T1000 (cell line): ENCODE measurements at places on chromosomes 16 and 17.

GRCh38 chr16:3025032-3026002, 1.5 kb downstream of the THOC6 start:
- DNase-seq: no peak

- no peak for DNase-seq
Measured at GRCh38 chr16:70705056-70705455, 19.2 kb upstream of the MTSS2 start.

DNA sequence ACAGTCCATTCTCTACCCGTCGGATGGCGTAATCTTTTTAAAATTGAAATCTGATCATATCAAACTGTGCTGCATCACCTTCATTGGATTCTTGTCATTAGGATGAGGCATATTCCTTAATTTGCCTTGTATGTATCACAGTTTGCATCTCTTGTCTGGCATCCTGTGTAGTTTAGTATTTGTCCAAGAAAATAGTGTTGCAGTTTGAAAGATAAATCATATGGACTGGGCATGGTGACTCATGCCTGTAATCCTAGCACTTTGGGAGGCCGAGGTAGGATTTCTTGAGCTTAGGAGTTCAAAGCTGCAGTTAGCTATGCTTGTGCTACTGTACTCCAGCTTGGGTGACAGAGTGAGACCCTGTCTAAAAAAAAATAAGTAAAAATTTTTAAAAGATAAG, 5.8 kb upstream of the RSL1D1 start:
- DNase-seq: no peak

- DNase-seq: no peak
Measured at GRCh38 chr16:88061346-88062110, 110.3 kb downstream of the BANP start.

GRCh38 chr17:35856603-35857002, 12.1 kb downstream of the HEATR9 start:
- DNase-seq: no peak

DNA sequence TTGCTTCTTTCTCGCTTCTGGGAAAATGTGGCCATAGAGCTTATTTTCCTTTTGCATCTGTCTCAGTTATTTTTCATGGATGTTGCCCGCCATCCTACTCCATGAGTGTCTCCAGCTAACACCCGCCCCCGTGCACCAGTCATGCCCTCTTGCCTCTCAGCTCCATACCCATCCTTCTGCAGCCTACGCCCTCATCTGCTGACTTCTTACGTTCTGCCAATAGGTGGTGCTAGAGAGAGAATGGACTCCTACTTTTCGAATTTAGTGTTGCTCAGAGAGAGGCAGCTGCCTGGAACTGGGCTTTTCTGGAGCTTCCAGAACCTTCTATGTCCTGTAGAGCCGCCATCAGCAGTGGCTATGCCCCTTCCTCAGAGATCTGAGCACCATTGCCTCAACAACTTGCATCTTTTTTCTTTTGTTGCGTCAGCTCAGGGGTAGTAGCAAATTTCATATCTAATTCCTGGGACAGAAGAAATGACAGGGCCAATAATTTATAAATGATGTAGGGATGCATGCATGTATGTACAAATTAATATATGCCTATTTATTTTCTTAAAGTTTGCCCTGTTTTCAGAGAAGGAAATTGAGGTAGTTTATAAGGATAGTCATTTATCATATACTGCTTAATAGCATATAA, 119.7 kb upstream of the MYOCD start:
- DNase-seq: peak; percentile 23

DNA sequence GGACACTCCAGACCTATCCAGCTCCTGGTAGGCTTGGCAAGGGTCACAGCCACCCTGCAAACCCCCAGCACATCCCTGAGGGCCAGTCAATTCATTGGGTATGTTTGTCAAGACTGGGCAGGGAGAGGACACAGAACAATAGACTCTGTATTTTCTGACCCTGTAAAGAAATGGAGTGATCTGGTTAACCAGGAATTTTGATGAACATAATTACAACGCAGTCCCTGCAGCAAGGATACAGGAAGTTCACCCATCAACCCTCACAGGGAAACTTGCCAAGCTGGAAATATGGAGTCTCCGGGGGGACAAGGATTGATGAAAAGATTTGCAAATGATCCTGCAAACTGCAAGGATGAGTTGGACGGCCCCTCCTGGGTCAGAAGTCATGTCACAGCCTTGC, 126.1 kb upstream of the RCVRN start:
- no peak for DNase-seq

- DNase-seq: no peak
Measured at GRCh38 chr17:19753661-19754463, 5.8 kb upstream of the ALDH3A1 start.

DNA sequence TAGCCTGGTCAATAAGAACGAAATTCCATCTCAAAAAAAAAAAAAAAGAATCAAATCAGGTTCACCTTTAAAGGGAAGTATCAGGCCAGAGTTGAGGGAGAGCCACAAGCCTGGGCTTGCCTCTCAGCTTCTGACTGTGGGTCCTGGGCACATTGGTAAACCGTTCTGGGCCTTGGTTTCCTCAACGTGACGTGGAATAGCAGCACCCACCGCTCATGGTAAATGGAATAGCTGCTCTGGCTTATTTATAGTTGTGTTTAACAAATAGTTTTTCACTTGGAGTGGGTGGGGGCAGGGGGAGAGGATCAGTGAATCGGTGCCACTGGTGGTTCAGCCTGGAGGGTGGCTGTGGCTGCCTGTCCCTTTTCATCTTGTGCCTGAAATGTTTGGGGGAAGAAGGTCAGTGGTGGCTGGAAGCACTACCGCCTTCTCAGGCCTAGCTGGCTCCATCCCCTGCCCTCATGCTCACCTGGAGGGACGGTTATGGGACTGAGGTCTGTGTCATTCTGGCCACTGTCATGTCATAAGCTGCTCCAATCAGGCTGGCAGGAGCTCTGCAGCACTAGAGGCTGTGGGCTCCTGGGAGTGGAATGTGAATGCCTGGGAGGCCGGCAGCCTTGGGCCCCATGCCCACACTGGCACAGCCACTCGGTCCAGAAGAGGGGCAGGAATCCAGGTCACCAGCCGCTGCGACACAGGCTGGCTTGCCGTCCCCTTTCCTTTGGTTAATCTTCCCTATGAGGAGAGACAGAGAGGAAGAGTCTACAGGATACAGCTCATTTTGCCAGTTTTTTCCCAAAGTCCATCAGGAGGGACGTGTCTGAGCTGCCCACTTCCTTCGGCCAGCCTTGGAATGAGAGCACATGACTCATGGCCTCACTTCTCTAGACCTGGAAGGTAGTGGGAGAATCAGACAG, 27.0 kb downstream of the CCR7 start:
- no peak for DNase-seq

DNA sequence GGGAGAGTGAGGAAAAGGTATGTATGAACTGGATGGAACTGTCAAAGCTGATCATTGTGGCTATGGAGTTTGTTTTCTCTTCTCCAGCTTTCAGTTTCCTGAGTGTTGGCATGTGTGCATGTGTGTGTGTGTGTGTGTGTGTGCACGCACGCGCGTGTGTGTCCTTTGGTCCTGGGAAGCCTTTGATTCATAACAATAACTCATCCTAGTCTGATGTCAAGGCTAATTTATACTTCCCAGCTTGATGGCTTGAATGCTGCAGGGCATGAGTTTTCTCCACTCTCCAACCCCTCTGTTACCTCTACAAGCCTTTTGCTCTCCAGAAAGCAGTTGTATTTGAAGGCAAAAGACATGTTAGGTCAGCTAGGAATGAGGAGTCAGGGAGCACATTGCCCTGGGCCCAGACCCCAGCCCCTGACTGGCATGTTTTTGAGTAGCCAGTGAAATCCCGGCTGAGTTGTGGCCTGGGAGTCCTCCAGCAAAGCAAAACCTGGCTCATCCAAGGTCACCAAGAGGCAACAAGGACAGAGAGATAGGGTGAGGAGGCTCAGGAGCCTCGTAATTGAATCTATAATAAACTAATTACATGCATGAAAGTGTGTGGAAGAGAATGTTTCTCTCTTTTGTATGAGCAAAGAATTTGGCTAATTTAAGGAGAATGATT, 8.9 kb upstream of the CDC42EP4 start:
- no peak for DNase-seq

DNA sequence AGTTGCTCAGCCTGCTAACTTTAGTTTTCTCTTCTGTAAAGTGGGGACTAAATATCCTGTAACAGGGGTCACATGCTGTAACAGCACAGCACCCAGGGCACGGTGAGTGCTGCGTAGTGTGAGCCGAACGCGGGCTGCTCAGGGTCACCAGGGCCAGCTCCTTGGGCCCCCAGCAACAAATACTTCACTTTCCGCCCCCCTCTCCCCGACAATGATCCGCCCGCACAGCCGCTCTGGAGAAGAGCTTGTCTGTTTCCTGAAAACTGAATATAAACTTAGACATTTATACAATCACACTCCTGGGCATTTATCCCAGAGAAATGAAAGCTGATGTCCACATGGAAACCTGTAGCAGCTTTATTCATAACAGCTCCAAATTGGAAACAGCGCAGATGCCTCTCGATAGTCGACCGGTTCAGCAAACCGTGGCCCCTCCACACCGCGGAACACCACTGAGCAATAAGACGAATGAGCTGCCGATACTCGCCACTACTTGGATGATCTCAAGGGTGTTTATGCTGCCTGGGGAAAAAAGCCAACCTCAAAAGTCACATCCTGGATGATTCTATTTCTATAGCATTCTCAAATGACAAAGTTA, 267.2 kb downstream of the PARN start:
- DNase-seq: no peak

- DNase-seq: peak; percentile 88
Measured at GRCh38 chr16:88331989-88332920, 50.5 kb upstream of the ZNF469 start.

GRCh38 chr17:62109378-62109902, 44.4 kb upstream of the MED13 start:
- DNase-seq: peak; percentile 61

GRCh38 chr16:61146429-61146828, 889.8 kb downstream of the CDH8 start:
- DNase-seq: no peak

DNA sequence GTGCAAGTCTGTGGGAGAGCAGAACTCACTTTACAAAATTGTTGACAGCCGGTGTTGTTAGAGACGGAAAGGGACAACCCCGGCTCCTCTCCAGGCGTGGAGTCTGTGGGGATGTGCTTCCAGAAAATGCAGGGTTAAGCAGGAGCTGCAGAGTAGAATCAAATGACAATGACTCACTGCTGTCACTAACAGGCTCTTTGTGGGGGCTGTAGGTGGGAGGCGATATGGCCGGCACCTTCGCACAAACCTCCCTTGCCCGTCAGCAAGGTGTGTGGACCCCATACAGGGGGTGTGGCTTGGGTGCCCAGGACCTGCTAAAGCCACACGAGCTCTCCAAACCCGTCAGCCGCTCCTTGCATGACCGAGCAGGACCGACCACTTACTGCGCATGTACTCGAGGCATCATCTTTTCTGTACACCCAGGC, 5.8 kb downstream of the PDK2 start:
- DNase-seq: no peak

- no peak for DNase-seq
Measured at GRCh38 chr17:27834571-27834970, 34.2 kb upstream of the NOS2 start.

- DNase-seq: no peak
Measured at GRCh38 chr16:89257757-89258465, 40.4 kb downstream of the ZNF778 start.

DNA sequence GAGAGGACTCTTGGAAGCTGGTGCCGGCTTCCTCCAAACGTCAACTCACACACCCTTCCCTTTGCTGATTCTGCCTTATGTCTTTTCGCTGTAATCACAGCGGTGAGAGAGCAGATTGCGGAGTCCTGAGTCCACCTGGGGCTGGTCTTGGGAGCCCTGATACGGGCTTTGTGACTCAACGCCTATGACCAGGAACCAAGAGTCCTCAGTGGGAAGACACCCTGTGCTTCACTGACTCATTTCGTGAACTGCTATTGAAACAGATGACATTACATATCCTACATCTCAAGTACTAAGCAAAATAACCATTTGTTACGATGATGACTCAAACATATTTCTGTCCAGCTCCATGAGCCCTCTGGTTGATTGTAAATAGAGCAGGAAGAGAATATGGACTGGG, 90.7 kb upstream of the CREBBP start:
- peak; percentile 61 for DNase-seq

DNA sequence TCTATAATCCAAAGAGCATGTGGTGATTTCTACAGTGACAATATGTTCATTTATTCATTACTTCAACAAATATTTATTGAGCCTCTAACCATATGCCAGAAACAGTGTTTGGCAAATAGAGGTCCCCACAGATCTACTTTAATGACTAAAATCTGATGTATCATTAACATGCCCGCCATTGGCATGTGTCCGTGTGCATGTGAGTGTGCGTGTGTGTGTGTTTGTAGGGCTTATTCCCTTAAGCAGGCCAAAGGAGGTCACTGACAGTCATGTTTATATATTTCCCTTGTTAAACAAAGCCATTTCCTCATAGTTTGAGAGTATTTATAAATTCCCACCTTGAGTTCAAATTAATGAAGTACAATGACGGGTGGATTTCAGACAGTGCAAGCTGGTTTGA, 174.4 kb upstream of the IRX6 start:
- no peak for DNase-seq

GRCh38 chr16:81899601-81900000, 111.7 kb downstream of the SDR42E1 start:
- no peak for DNase-seq

GRCh38 chr16:27311897-27312303, 1.9 kb upstream of the IL4R start:
- DNase-seq: no peak

- DNase-seq: peak; percentile 92
Measured at GRCh38 chr17:83083368-83084201, 4.2 kb downstream of the METRNL start.

GRCh38 chr17:47604598-47604927, 45.2 kb upstream of the KPNB1 start:
- DNase-seq: no peak

DNA sequence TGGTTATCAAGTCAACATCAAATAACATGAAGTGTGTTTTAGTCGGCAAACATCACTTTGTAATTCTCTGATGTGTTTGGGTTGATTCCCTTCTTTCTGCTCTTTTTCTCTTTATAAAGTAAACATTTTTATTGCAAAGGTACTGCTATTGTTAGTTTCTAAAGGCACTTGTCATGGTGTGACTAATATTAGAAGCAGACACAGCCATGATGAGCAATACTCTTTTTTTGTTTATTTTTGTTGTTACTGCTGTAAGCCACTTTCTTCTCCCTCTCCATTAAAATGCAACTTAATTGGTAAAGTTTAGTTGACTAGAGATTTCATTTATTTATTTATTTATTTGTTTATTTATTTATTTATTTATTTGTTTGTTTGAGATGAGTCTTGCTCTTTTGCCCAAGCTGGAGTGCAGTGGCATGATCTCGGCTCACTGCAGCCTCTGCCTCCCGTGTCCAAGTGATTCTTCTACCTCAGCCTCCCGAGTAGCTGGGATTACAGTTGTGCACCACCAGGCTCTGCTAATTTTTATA, 424.7 kb downstream of the WWOX start:
- DNase-seq: no peak

- no peak for DNase-seq
Measured at GRCh38 chr17:58233543-58233942, 4.8 kb upstream of the LPO start.

DNA sequence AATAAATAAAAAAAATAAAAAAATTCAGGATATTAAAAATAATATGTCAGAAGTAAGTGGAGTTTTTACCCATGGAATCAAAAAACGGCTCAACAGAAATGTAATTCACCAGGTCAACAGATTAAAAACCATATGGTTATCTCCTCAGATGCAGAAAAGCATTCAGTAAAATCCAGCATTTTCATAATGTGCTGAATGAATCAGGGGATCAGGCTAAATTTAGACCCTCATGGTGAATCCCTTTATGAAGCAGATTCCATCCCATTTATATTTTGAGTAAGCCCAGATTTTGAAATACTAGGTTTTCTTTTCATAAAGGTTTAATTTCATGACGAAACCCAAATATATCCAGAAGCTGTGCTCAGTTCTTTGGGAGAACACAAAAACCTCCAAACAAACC, 84.4 kb downstream of the OR1D5 start:
- DNase-seq: no peak
